ENCODE measurements at places on chromosomes 6 and 20.

DNA sequence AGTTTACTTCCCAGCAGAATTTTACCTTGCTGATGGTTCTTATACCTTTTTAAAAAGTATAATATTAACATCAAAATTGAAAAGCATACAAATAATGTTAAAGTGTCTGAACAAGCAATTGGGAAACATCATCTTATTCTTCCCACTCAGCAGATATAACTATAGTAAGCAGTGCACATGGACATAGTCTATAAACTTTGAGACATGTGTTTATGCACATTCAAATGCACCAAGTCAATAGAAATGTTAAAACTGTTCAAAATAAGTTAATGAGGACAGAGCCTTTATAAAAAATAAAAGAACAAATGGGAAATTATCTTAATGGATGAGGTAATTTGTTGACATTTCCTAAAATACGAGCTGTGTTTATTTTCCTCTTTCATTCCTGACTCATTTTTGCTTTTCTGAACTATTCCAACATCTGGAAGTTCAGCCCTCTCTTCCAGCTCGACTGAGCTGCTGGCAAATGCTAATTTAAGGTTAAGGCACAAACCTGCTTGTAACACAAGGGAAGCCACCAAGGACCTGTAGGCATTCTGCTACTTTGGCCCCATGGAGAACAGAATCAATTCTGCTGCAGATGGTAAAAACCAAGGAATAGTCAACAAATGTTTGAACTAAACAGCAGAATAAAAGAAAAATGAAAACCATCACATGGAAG lies 110.3 kb upstream of the MAP3K4 start:
- no peak for DNase-seq

- no peak for DNase-seq
Observed at GRCh38 chr6:170443151-170443662, 109.9 kb downstream of the PSMB1 start.

GRCh38 chr20:57746832-57747404 lies 37.1 kb upstream of the PMEPA1 start:
- DNase-seq = no peak

DNA sequence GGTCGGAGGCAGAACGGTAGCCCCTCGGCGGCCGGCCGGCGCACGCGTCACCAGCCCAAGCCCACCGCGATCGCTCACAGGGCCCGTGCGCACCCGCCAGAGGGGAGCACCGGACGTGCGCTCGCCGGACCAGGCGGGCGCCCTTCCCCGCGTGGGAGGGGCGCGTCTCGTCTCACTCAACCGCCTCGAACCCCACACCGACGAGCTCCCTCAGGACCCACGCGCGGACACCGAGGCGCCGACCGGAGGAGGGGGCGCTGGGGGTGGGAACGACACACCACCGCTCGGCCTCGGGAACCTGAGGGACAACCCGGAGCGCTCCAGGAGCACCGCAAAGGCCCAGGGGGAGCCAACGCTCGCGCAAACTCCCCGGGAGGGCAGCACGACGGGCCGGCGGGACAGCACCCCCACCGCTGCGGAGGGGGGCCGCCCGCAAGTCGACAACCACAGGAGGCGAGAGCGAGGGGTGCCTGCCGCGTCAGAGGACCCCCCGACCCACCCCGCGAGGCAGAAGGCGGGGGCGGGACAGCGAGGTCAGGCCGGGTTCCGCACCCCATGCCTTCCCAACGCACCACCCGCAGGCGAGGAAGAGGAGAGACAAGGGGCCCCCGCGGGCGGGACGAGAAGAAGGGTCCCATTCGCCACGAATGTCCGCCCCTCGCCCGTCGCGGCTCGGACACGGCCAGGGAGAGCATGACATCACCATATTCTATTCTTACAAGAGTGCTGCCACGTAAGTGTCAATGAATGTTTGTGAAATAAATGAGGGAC lies 512.7 kb upstream of the ZNF337 start:
- DNase-seq = peak; percentile 25

GRCh38 chr6:24006254-24006653 lies 119.8 kb upstream of the NRSN1 start:
- no peak for DNase-seq

GRCh38 chr6:82534876-82535275 lies 171.3 kb downstream of the TPBG start:
- no peak for DNase-seq

DNA sequence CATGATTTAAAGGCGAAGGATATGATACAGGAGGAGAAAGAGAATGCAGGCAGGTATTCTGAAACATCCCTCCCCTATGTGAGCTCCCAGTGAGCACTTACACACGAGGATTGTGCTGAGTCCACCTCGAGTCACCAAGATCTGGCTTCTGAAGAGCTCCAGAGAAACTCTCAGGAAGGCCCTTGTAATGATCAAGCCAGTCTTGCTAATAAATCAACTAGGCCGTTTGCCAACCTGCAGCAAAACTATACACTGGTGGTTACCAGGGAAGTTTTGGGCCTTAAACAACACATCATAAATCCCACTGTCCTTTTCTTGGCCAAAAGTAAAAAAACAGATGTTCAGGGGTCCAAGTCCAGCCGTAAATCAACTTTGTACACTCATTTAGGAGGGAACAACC lies 79.2 kb downstream of the STXBP5 start:
- DNase-seq = no peak

DNA sequence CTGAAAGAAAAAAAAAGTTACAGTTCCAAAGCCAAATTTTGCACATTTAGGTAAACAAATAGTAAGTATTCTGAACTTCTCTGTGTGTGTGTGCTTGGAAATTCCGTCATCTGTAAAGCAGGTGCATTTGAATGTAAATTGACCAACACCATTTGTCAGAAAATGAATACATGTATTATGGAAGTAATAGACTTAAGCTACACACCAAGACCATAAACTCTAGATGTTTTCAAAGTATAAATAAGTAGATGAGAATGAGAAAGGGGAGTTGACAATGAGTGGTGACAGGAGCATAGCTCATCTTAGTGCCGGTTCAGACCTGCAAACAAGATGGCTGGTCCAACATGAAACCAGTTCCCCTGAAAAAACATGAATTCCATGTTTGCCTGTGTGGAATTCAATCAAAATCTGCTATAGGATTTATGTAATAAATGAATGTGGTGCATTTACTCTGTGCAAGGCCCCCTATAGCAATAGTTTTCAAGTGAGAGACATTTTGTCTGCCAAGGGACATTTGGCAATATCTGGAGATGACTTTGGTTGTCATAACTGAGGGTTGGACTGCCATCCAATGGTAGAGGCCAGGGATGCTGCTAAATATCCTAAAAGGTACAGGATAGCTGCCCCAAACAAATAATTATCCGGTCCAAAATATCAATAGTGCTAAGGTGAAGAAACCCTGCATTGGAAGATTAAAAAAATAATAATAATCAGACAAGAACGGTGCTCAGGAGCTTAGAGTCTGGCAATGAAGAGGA lies 11.0 kb upstream of the FILIP1 start:
- no peak for DNase-seq

DNA sequence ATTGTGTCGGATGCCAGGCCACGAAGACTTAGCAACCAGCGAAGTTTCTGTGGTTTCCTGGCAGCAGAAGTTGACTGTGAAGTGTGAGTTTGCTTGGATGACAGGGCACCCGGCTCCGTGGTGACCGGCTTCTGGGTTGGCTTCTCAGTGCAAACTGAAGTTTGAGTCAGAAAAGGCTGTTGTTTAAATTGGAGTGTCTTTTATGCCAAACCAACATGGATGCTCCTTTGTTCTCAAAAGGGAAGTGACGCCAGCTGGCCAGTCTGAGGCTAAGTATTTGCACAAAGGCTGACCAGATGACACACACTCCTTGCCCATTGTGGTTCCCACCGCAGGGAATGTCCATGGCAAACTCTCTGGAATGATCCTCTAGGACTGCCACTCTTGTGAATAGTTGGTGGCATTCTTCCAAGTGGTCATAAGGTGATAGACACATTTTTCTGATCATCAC lies 164.8 kb upstream of the QKI start:
- no peak for DNase-seq

- DNase-seq = no peak
Observed at GRCh38 chr6:42171813-42172581, 1.2 kb upstream of the GUCA1A start.

DNA sequence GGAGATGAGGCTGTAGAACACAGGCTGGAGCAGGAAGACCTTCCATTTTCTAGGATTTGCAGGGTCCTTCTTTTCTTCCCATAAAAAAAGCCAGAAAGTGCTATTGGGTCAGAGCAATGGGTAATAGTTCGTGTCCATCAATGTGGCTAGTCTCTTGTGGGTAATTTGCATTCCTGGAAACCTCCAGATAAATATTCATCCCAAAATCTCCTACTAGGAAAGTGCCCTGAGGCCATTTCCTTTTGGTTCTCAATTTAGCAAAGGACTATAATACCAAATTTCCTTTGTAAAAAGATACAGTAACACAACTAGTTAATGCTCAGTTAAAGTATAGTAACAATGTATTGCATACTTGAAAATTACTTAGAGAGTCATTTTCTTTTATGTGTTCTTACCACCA lies 138.1 kb upstream of the TAB2 start:
- DNase-seq = no peak

DNA sequence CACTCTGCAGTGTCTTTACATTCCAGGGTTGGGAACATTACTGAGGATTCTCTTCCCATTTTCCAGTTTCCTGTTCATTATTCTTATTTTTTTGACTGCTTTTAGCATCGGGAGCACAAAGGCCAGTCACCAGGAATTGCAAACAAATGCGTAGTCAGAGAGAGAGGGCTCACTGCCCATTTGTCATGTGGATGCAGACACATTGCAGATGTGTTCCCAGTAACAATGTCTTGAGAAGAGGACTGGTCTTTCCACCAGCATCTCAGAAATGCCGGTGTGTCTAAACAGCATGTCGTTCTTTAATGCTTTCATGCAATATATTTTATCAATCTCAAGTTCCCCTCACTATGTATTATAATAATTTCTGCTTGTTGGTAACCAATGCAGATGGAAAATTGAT lies 952 bp upstream of the TAAR6 start:
- no peak for DNase-seq

- DNase-seq = no peak
Observed at GRCh38 chr6:76533661-76534060, 461.2 kb upstream of the IMPG1 start.

DNA sequence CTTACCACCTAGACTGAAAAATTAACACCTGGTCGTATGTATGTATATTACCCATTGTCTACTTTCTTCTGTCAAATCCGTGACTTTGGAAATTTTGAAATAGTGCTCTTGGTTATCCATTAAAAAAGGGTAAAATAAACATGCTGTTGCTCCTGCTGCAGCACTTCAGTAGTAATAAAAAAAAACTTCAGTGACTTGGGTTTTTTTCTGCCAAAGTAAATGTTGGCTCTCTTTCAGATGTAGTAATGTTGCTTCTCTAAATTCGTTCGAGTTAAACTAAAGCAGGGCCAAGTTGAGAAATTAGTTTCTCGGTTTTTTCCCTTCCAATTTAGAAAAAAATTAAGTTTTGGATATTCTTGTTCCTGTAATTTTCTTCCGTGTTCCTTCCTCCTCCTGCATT lies 34.2 kb downstream of the JARID2 start:
- no peak for DNase-seq

- no peak for DNase-seq
Observed at GRCh38 chr6:31687321-31687720, 6.5 kb upstream of the LY6G5C start.

GRCh38 chr6:53297004-53297403 lies 51.7 kb downstream of the ELOVL5 start:
- no peak for DNase-seq

- DNase-seq = no peak
Observed at GRCh38 chr20:19779634-19780033, 21.6 kb downstream of the RIN2 start.

- DNase-seq = peak; percentile 40
Observed at GRCh38 chr20:58981628-58982364, 740 bp downstream of the NELFCD start.

DNA sequence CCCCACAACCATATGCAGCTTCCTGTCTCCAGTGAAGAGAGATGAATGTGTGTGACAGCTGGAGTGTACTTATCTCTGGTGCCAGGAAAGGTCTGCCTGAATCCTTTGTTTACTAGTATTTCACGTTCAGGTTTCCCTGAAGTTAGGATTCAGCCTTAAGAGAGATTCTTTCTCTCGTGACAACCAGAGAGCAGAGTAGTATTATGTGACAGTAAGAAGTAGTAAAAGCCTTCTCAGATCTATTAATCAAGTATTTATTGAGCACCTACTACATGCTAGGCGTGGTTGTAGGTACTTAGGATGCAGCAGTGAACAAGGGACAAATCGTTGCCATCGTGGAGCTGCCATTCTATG lies 949 bp downstream of the KIFC1 start:
- DNase-seq = no peak

DNA sequence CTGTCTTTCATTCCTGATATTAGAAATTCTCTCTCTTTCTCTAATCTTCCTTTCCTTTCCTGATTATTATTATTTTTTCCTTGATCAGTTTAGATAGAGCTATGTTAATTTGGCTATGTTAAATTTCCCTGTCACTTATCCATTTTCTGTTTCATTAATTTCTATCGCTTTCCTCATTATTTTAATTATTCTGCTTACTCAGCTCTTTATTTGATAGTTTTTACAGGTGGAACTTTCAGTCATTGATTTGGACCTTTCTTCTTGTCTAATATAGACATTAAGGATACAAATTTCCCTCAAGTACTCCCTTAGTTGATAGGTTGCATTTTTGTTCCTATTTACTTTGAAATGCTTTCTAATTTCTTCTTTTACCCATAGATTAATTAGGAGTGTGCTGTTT lies 442.3 kb downstream of the CDH26 start:
- no peak for DNase-seq

- DNase-seq = no peak
Observed at GRCh38 chr20:9595763-9596162, 81.4 kb downstream of the LAMP5 start.

DNA sequence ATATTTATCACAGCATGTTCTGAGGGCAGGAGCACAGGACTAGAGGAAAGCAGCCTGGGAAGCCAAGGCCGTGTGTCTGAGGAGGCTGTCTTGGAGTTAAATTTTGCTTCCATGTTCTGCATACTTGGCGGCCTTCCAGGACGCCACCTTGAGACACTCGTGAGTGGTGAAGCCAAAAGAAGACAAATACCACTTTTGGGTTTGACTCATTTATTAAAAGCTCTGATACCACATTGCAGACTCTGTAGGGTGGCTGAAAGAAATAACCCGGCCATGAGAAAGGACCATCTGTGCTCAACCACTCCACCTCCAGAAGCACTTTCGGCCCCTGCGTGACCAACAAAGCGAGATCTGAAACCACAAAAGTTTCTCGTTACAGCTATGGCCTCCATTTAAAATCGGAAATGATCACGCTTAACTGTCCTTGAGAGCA lies 120.0 kb downstream of the TMEM242 start:
- no peak for DNase-seq

DNA sequence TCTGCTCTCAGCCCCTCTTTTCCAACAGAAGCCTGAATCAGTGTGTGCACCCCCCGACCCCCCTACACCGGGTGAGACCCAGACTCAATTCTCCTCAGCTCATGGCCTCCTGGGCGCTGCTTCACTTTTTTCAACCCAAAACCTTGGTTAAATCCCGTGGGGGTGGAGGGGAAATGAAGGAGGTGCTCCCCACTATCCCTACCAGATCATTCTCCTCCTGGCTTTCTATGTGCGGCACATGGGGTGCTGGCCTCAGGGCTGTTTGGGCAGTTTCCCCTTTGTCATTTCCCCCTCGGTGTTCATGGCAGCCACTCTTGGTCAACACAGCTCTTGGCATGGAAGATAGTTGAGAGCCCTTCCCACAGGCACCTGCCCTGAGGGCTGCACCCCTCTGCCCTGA lies 4.6 kb downstream of the CST4 start:
- DNase-seq = no peak
